ENCODE measurements at places on chromosomes 5 and 9.

GRCh38 chr5:179307931-179308471, 37.3 kb downstream of the ADAMTS2 start:
- no peak for DNase-seq

- DNase-seq, result no peak
These were observed 18.5 kb downstream of the CD274 start for GRCh38 chr9:5468850-5469249.

DNA sequence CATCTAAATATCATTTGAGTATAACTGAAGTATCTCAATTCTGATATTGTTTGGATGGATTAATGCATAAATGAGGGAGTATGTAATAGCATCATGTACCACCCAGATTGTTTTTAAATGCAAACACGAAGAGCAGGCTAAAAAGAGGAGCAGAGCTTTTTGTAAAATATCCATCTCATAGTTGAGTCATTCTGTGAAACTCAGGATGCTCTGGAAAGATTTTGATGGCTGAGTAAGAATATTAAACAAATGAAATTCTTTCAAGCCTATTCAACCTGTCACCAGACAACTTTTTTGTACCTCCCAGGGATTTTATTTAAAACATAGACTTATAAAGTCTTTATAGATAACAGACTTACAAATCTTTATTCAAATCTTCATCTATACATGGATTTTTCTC, 625.9 kb downstream of the TLE4 start:
- DNase-seq, result no peak

- DNase-seq, result peak; percentile 91
These were observed 45.7 kb upstream of the ORM1 start for GRCh38 chr9:114276908-114277821.

- DNase-seq, result no peak
These were observed 56.7 kb downstream of the HSPA4 start for GRCh38 chr5:133108481-133108921.

DNA sequence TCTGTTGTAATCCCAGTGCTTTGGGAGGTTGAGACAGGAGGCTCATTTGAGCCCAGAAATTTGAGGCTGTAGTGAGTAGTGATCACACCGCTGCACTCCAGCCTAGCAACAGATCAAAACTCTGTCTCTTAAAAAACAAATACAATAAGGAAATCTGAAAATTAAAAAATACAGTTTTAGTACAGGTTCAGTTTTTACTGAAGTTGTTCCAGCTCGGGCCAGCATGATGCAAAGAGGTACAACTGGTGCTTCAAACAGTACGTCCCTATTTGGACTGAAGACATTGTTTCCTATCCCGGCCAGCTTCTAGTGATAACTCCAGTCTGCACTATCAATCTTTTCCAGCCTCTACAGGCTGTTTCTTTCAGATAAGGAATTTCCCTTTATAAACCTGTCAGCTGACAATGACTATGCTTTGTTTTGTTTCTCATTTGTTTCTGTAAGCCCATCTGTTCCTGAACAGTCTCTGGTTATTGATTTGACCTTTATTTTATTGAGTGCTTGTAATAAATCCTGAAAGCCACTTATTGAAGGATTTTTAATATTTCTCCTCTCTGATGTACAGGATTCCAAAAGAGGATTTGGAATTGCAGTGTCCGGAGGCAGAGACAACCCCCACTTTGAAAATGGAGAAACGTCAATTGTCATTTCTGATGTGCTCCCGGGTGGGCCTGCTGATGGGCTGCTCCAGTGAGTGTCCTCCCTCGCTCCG, 41.9 kb downstream of the TJP2 start:
- peak; percentile 53 for DNase-seq

- no peak for DNase-seq
These were observed 4.5 kb upstream of the PAIP1 start for GRCh38 chr5:43561356-43561755.

DNA sequence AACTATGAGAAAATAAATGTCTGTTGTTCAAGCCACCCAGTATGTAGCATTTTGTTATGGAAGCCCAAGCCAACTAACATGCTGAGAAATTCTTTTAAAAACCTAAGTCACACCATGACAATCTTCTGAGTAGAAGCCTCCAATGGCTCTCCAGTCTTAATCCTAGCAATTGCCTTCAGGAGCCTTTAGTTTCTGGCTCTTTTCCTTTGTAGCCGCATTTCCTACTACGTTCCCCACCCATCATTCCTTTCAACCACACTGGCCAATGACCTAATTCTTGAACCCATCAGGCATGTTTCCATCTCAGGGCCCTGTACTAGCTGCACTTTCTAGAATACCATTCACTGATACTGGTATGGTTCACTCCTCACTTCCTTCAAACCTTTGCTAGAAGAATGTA, 2.1 kb upstream of the MRPS30 start:
- no peak for DNase-seq

DNA sequence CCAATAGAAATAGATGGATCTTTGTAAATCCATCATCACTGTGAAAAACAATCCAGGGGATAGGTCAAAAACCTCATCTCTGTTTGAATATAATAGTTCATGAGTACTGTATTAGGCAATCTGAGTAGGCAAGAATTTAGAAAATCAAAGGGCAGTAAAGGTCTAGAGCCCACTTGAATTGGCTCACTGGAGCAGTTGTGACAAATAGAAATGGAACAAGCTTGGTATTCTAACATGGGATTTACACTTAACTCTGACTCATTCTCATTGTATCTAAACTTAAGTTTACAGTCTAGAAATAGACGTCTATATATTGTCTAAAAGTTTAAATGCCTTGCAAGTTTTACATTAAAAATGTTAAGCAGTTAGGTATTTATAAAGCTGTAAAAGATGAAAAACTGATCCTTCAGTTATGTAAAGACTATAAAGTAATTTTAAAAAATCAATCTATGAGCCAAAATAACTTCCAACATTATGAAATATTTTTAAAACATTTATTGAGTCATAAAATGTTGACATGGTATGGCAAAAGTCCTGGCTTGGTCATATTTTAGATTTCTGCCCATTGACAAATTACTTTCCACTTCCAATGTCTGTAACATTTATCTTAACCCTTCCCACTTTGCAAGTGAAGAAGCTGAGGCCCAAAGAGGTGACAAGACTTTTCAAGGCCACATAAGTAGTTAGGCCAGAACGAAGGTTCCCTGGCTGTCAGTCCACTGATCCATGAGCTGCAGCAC, 203.7 kb upstream of the NREP start:
- DNase-seq, result peak; percentile 49

- DNase-seq, result no peak
These were observed 321.8 kb downstream of the PSAT1 start for GRCh38 chr9:78618735-78619134.

- DNase-seq, result peak; percentile 50
These were observed 140.2 kb upstream of the LPAR1 start for GRCh38 chr9:111178331-111179055.

DNA sequence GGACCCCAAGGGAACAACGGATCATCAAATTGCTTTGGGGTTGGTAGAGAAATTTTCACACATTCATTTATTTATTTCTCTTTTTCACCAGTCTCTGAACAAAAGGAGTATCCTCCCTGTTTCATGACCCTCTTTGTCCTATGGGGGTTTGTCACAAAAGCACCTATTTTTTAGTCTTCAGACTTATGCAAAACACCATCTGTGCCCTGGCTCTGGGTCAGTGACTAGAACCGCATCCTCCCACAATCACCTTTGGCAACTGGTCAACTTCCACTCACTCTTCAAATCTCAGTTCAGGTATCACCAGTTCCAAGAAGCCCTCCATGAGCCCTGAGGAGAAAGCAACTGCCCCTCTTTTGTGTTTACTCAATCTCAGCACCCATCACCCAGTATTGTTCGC, 395.7 kb downstream of the CDK5RAP2 start:
- no peak for DNase-seq

GRCh38 chr5:74390822-74391221, 249.7 kb downstream of the ENC1 start:
- DNase-seq, result peak; percentile 25

- DNase-seq, result no peak
These were observed 686.5 kb upstream of the ACO1 start for GRCh38 chr9:31697956-31698355.

- peak; percentile 80 for DNase-seq
These were observed 64.6 kb downstream of the ENC1 start for GRCh38 chr5:74575741-74576538.

DNA sequence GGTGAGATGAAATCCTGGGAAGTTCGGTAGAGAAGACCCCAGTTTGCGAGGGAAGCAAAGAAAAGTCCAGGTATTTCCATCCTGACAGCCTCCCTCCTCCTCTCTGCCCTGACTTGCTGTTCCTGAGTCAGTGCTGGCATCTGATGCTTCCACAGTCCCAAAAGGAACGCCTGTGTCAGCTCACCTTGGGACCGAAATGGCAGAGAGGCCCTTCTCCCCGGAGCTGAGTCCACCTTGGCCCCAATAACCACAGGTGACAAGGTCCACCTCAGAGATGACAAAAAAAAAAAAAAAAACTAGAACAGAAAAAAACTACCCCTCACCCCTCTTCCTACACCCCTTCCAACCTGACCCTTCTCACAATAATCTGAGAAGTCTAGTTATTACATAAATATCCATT, 31.6 kb downstream of the SLC6A7 start:
- DNase-seq, result no peak

DNA sequence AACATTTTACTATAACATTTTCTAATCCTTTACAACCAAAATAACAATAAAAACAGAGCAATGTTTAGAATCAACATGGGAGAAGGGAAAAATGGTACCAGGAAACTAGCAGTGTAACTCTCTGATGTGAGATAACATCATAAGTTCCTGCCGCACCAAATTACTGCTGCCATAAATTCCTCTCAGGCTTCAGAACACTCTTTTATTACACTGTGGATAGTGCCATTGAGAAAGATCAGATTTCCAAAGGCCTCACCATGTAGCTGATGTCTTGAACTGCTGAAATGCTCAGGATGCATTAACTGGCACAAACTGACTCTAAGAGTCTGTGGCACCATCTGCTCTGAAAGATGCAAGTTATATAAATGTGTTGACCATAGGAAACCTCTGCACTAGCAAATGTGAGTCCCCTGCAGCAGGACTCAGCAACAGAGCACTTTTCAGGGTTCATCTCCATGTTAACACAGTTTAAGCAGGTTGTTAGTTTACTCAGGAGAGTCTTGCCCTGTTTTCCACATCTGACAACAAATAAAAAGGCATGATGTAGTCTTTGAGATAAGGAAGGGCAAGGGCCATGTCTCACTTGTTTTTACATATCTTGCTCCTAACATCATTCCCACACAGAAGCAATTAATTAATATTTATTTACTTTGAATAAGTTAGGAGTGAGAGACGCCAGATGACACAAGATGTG, 218.1 kb downstream of the CETN3 start:
- no peak for DNase-seq

DNA sequence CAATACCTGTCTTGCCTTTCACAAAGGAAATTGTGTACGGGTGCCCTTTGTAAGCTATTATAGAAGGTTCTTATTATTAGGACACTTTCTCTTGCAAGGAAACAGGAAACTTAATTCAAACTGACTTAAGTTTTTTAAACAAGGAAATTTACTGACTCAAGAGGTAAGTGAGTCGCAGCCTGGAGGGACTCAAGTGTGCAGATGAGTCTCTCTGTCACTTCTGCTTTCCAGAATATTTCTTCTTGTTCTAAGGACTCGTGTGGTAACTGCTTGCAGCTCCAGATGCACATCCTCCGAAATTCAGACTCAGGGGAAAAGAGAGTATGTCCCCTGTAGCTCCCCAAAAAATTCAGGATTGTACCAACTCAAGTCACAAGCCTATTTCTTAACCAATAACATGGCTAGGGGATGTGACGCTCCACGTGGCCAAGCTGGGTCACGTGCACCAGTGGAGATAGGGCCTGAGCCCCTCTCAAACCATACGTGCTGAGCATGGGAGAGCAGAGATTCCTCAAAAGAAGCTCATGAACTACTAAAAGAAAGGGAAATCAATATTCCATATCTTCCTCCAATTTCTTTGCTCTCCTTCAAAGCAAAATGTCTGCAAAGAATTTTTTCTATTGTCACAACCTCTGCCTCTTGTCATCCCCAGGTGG, 49.2 kb upstream of the ERCC6L2 start:
- no peak for DNase-seq

- DNase-seq, result peak; percentile 38
These were observed 2.8 kb downstream of the CCDC152 start for GRCh38 chr5:42759456-42759855.
